Nephron progenitor cell (in vitro differentiated cells): ENCODE measurements at places on chromosomes 16 and 17.

GRCh38 chr16:81864646-81865382, 85.7 kb downstream of the PLCG2 start:
- peak overlapping the region; percentile 39 for H3K4me3 ChIP-seq
- peaks cover 49% of the 10 kb centered on the region for H3K4me1 ChIP-seq
- peaks cover 35% of the 10 kb centered on the region for H3K27me3 ChIP-seq
- H3K36me3 ChIP-seq = no peaks in the 10 kb centered on the region

GRCh38 chr17:66904760-66905624, 59.5 kb upstream of the CACNG4 start:
- peaks cover 35% of the 10 kb centered on the region for H3K27me3 ChIP-seq
- DNase-seq = no peak
- peaks cover 3% of the 10 kb centered on the region for H3K4me1 ChIP-seq
- H3K27ac ChIP-seq = no peak overlapping the region

GRCh38 chr16:47979164-47979520, 176.7 kb downstream of the ABCC12 start:
- H3K4me3 ChIP-seq = no peak overlapping the region
- H3K27ac ChIP-seq = no peak overlapping the region
- peaks cover 7% of the 10 kb centered on the region for H3K27me3 ChIP-seq
- H3K36me3 ChIP-seq = no peaks in the 10 kb centered on the region
- no peak for DNase-seq

DNA sequence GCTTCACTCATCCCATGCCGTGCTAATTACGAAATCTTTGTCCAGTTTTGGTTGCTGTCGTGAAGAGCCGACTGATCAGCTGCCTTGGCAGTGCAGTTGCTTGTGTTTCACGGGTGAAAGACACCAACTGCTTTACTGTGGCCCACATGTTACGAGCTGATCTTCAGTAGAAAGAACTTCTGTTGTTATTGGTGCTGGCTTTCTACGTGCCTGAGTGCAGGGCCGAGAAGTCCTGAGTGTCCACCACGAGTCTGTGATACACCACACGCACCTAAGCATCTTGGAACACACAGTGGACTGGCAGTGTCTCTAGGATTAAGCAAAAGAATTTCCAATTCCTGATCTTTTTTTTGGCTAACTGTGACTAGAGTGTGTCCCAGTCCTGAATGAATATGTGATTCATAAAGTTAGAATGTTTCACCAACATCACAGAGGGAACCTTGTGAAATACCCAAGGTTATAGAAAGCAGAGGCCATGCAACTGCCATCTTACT, 70.4 kb upstream of the CLEC18A start:
- peaks cover 3% of the 10 kb centered on the region for H3K27me3 ChIP-seq
- no peak for DNase-seq
- H3K36me3 ChIP-seq = peaks cover 87% of the 10 kb centered on the region
- H3K4me3 ChIP-seq = no peak overlapping the region
- peaks cover 9% of the 10 kb centered on the region for H3K4me1 ChIP-seq
